Mammary epithelial cell (primary cell): ENCODE measurements at places on chromosomes 7 and 10.

DNA sequence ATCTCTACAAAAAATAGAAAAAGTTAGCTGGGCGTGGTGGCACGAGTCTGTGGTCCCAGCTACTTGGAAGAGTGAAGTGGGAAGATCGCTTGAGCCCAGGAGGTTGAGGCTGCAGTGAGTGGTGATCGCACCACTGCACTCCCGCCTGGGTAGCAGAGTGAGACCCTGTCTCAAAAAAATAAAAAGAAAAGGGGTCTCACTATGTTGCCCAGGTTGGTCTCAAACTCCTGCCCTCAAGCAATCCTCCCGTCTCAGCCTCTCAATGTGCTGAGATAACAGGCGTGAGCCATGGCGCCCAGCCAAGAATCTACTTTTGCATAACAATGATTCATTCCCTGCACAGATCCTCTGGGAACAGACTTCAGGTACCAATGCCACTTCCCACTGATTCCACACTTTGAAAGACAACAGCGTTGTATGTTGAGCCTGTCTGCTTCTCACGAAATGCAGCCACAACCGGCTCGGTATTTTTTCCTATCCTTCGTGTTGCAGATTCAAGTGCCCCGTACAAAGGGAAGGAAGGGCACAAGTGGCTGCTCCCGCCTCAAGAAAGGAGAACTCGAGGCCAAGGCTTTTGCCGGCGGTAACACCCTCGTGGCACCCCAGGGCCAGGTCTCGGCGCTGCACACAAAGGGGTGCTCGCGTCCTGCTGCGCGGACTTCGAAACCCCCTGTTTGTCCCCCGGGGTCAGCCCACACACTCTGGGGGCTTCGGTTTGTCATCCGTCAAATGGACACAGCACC lies 745 bp downstream of the DAGLB start:
- DNase-seq: peak; percentile 87

GRCh38 chr7:87599336-87599735 lies 1.3 kb downstream of the ABCB1 start:
- DNase-seq: no peak

- no peak for DNase-seq
Measured at GRCh38 chr7:71140264-71140663, 8.3 kb downstream of the GALNT17 start.

DNA sequence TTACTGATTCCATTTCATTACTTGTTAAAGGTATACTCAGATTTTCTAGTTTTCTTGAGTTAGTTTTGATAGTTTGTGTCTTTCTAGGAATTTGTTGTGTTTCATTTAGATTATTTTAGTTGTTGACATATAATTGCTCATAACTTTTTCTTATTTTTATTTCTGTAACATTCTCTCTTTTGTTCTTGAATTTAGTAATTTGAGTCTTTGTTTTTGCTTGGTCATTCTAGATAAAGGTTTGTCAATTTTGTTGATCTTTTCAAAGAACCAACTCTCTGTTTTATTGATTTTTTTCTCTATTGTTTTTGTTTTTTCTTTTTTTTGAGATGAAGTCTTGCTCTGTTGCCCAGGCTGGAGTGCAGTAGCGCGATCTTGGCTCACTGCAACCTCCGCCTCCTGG lies 7.2 kb downstream of the EXOC6 start:
- DNase-seq: no peak

GRCh38 chr10:77531441-77532001 lies 106.1 kb downstream of the KCNMA1 start:
- peak; percentile 82 for DNase-seq

DNA sequence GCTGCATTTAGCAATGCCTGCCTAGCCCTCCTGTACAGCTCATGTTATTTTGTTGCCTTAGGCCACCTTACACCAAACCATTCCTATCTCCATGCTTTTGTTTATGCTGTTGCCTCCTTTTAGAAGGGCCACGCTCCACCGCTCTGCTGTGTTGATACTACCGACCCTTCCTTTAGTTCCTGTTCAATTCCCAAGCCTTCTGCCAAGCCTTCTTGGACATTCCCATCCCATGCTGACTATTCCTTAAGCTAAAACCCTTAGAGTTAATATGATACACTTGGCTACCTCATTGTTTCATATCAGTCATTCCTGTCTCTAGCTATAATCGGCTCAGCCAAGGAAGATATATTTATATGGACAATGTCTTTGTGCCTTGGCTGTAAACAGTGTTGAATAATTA lies 705.5 kb downstream of the LRMDA start:
- DNase-seq: no peak

DNA sequence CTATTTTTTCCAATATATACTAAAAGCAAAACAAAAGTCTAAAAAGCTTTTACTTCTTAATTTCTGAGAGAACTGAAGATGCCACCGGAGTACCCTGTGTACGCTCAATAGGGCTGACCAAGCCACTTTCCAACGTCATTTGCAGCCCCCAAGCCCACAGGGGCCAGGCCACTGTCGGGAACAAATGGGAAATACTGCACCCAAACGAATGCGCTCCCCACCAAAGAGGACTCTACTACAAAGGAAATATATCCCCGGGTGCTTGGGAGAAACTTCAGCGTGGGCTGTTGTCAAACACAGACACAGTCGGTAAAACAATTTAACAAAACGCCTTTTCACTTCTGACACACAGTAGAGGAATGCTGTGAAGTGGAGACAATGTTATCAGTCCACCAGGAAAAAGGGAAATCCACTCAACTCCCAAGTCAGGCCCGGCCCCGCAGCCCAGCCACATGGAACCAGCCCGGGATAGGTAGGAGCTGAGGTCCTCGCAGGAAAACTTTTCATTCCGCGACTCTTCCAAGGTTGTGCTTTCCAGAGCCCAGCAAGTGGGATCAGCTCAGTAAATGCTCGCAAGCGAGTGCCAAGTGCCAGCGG lies 1.4 kb downstream of the PARD3 start:
- peak; percentile 39 for DNase-seq

DNA sequence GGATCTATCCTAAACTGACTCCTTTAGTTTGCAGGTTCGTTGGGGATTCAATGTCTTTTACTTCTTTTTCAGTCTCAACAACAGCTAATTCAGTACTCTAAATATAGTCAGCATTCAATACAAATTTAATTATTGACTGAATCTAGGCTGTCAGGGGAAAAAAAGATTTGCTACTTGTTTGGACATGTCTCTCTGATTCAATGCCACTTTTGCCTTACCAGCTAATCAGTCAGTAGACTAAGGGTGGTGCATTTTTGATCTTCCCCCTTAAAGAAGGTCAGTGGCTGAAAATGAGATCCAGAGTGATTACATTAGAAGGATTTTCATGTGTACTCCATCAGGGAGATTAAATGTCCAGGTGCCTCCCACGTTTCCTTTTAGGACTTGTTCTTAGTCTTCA lies 145.1 kb downstream of the C1GALT1 start:
- peak; percentile 35 for DNase-seq

DNA sequence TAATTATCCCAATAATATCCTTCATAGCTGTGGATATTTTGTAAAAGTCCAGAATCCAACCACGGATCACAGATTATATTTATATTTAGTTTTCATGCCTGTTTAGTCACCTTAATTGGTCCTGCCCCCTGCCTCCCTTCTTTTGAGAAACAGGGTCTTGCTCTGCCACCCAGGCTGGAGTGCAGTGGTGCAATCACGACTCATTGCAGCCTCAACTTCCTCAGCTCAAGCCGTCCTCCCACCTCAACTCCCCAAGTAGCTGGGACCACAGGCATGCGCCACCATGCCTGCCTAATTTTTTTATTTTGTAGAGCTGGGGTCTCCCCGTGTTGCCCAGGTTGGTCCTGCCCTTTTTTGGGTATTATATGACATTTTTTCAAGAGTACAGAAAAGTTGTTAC lies 129.4 kb downstream of the KAT6B start:
- no peak for DNase-seq

DNA sequence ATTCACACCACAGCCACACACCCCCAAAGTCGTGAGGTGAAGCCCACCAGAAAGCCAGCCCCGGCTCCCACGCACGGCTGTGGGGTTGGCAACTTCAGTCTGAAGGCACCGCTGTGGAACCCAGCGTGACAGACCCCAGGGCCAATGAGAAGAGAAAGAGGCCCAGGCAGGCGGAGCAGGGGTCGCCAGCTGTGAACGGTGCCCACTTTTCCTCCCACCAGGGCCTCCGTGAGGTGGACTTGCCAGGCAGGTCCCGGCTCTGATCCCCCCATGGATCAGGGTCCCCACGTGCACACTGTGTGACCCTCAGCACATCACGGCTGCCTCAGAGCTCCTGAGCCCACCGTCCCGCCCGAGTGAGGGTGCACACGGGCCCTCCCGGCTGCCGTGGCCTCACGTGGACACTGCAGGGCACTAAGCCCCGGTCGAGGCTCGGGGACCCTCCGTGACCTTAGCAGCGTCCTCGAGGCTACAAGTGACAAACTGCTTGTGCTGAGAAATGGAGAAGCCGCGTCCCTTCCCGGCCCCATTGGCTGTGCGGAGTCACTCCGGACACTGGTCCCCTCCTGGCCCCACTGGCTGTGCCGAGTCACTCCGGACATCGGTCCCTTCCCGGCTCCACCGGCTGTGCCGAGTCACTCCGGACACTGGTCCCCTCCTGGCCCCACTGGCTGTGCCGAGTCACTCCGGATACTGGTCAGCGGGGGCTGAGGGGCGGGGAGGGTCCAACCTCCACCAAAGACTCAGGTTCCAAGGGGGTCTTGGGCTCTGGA lies 72.4 kb upstream of the PDGFA start:
- DNase-seq: no peak

DNA sequence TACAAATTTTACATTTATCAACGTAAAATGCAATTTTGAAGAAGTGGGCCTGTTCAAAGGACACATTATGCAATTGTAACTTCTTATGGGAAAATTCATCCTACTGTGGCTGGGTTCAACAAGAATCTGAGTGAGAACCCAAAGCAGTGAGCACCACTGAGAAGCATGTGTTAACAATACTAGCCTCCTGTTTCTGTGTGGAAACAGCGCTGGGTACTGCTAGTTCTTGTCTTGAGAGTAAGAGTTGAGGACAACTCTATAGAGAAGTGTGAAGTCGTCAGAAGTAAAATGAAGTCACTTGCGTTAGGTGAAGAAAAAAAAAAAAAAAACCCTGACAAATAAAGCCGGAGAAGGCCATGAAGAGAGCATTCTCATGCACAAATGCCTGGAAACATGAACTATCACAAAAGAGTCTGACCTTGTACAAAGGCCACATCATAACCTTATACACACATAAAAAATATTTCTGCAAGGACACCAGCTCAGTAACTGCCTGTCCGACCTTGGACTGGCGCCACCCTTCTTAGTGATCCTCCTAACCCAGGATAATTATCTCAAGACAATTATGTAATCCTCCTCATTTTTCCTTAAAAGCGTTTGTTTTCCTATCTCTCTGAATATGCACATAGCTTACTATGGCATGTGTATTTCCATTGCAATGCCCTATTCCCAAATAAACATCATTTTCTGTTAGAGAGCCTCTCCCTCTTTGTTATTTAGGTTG lies 554.9 kb downstream of the HTR7 start:
- no peak for DNase-seq

DNA sequence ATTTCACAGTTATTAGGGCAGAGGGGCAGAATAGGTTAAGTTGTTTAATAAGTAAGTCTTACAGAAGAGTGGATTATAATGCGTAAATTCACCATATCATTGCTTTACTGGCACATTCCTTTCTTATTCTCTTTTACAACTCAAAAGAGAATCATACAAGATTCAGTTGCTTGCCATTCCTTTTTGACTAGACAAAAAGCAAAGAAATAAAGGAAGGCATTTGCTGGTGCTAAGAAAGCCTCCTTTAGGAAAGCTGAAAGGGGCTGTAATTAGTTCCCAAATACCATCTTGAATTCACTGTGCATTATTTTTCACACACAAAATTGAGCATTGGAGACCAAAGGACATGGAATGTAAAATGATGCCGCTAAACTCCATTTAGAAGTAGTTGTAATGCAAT lies 499.3 kb downstream of the NXPH1 start:
- no peak for DNase-seq

- no peak for DNase-seq
Measured at GRCh38 chr10:107485019-107485418, 320.5 kb upstream of the SORCS1 start.

DNA sequence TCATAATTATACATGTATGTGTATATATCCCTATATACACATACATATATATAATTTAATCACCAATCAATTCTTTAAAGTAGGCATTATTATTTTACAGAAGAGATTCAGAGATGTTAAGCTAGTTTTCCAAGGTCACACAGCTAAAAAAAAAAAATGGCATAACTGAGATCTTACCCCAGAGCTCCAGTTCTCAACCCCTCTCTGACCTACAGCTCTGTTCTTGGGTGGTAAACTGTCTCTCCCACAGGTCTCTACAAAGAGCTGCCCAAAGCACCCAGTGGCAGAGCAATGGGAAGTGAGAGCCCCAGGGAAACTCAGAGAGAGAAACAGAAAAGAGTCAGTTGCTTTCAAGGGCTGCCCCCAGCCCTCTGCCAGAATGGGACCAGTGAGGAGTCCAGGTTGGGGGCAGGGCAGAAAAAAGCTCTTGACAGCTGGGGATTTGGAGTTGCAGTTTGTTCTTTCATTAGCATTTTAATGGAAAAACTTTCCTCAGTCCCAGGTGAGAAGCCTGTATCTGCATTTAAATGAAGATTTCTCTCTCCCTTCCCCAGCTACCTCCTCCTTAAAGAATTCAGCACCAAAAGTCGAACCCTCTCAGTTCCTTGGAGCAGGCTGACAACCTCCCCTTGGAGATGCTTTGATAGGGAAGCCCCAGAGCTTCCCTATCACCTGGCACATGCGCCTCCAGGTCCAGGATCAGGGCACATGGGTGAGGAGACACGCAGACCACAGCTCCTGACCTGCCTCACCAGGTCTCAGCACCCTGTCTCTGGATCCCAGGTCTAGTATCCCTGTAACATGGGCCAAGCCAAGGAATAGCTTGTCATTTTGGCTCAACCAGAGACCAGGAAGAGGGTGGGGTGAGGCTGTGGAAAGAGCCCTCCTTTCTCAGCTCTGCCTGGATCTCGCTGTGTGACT lies 388.1 kb downstream of the PLXNA4 start:
- DNase-seq: no peak

GRCh38 chr7:46179061-46179610 lies 258.1 kb upstream of the IGFBP3 start:
- DNase-seq: peak; percentile 57

DNA sequence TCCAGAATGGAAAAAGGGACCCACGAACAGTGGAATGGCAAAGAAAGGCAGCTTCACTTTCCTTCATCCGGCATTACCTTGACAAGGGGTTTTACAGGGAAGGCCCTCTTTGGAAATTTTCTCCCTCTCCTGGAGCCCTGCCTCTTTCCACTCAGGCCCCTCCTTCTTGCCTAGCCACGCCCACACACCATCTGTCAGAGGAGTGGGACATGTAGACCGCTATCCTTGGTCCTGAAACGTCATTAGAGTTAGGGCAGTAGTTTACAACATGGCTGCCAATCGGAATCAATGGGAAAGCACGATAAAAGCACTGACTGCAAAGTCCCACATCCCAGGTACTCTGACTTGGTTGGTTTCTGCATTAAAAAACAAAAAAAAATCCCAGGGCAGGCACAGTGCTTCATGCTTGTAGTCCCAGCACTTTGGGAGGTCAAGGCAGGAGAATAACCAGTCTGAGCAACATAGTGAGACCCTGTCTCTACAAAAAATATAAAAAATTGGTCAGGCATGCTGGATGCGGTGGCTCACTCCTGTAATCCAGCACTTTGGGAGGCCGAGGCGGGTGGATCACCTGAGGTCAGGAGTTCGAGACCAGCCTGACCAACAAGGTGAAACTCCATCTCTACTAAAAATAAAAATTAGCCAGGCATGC lies 96.4 kb downstream of the MARCHF5 start:
- DNase-seq: peak; percentile 17
